ENCODE measurements at places on chromosomes 2 and 18.

DNA sequence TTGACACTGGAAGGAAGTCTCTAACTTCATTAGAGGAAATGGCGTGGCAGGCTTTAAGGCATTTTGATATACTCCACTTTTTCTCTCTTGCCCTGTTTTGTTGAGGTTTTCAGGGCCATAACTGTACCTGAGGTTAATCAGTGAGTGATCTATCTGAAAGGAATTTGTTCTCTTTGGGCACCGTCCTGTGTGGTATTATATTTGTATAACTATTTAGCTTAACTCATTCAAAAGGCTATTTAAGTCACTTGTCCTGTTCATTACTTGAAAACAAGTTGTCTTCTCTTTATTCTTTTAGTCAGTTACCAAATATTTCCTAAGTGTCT is 180.4 kb downstream of the NEDD4L start:
- DNase-seq: no peak

DNA sequence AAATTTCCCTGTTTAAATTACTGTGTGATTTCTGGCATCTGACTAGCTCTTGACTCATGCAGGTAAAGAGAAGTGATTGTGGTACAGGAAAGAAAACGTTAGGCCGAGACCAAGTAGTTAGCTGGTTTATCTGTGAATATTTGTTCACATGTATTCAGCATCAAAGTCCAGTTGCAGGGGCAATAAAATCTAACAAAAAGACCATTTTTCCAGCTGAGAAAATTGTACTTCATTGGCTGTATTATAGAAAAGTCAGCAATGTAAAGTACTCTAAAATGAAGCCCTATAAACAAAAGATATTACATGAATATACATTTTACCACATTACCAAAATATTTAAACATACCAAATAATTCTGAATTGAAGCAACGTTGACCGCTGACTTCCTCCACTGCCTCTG is 88.3 kb downstream of the NBAS start:
- DNase-seq: no peak

GRCh38 chr18:80074697-80075096 is 34.4 kb upstream of the ADNP2 start:
- no peak for DNase-seq

DNA sequence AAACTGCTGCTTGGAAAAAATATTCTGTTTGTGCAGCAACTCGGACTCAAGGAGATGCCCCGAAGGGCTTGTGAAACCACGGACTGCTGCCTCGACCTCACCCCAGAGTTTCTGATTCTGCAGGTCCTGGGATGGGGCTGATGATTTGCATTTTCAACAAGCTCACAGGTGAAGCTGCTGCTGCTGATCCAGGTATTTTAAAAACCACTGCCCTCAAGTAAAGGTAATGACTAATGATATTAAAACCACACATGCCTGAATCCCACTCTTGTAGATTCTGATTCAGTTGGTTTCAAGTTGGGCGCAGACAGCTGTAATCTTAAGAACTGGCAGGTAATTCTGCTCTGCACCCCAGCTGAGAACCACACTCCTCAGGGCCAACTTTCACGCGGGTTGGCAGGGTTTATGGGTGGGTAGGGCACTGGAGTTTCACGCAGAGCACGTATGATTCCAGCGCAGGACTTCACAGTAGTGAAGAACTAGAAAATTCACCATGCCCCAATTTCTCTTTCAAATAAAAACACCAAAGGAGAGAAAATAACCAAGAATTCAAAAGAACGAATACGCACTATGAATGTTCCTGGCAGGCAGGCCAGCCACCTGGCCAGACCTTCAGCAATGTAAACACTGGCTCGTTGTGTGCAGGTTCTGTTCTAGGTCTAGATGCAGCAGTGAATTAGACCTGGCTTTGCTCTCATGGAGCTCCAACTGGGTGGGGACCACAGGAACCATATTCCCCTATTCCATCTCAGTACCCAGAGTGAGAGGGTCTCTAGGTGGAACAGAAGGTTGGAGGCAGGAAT is 74.6 kb upstream of the ZFP36L2 start:
- DNase-seq: no peak

DNA sequence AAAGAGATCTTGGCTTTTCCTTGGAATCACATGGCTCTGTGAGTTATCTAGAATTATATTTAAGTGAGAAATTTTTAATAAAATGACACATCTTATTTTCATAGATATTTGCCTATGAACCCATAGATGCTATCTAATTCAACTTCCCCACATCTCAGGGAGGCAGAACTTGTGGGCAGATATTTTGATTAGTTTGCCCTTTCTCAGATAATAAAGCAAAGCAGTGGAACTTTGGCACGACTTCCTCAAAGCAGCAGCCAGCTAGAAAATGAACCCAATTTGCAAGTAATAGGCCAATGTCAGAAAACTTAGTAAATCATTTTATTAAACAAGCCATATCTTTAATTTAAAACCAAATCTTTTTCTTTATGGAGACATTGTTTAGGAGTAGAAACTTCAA is 32.7 kb downstream of the RAB27B start:
- no peak for DNase-seq

DNA sequence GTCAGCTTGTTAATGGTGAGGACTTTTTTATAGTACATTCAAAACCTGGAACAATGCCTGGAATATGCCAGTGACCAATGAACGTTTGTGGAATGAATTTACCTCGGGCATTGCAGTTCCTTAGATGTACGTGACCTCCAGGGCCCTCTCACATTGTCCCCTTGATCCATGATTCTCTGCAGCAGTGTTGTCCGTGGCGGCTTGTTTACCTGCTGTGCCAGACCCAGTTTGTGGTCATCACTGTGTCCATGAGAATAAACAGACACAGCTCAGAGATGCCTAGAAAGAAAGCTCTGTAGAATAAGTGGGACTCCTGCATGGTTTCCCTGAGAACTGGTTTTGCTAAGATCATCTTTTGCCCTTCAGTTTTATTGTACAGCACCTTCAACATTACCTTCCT is 1132.2 kb downstream of the DPP10 start:
- DNase-seq: no peak

GRCh38 chr18:31065036-31065773 is 22.7 kb upstream of the DSC3 start:
- peak; percentile 25 for DNase-seq

DNA sequence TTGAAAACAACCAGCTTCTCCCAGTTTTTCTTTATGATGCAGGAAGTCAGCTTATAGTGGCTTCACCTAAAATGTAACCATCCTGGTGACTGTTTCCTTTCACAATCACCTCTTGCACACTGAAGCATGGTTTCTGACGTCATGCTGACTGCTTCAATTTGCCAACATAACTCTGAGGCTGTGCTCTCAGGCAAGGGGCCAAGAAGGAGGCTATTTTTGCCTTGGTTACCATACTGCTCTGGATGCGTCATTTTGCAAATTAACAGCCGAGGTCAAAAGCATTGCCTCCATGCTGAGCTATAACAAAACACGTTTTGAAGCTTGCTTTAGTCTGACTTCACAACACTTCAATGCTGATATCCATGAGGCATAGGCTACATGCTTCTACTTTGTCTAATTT is 397.8 kb downstream of the METTL4 start:
- DNase-seq: peak; percentile 84

DNA sequence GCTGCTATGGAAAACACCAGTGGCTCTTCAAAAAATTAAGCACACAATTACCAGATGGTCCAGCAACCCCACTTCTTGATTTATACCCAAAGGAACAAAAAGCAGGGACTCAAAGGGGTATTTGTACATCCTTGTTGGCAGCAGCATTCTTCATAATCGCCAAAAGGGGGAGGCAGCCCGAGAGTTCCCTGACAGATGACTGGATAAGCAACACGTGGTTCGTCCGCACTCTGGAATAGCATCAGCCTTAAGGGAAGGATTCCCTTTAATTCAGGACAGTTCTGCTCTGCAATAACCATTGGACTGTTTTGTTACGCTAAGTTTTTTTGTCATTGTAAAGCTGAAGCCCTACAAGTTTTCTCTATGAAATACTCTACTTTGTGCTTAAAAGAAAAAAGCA is 76.7 kb upstream of the TWIST2 start:
- peak; percentile 39 for DNase-seq

DNA sequence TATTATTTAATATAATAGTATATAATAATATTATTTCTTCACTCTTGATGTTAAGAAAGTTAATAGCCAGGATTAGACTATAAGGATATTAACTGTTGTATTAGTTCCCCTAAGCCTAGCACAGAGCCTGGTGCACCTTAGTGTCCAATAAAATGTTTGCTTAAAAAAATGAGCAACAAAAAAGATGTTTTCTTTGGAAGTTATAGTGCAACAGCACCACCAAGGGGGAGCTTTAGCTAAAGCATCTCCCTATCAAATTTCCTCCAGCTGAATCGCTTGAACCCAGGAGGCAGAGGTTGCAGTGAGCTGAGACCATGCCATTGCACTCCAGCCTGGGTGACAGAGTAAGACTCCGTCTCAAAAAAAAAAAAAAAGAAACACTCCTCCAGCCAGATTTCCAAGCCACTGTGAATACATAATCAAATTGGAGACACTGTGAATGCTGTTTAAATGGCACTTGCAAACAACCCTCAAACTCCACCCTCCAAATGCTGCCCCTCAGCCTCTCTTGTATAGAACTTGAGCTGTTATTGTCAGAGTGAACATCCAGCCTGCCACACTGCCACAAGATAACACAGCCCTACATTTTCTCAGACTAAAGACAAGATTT is 221.9 kb downstream of the DYM start:
- peak; percentile 49 for DNase-seq

GRCh38 chr2:174892546-174892945 is 112.6 kb downstream of the CHN1 start:
- peak; percentile 22 for DNase-seq

Data from fibroblast of skin of right biceps (primary cell).